SJSA1 (cell line): ENCODE measurements at places on chromosomes 7 and 10.

DNA sequence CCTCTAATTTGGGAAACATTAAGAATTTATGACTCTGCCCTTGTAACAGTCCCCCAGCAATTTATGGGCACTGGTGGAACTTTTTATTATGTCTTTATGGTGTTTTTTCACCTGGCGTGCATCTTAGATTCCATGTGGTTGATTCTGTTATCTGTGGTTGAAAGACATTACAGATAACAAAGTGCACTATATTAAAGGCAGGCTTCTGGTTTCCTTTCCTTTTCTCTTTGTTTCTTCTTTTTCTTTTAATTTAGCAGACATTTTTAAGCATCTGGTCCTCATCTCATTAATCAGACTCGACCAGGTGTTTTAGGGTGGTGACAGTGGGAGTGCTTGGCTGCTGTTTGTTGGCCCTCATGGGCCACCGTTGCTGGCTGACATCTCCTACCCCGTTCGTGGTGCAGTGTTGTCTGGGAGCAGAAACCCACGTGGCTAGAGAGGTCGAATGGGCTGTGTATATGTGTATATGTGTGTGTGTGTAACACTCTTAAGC, 77.4 kb downstream of the LRMDA start:
- no peak for DNase-seq

DNA sequence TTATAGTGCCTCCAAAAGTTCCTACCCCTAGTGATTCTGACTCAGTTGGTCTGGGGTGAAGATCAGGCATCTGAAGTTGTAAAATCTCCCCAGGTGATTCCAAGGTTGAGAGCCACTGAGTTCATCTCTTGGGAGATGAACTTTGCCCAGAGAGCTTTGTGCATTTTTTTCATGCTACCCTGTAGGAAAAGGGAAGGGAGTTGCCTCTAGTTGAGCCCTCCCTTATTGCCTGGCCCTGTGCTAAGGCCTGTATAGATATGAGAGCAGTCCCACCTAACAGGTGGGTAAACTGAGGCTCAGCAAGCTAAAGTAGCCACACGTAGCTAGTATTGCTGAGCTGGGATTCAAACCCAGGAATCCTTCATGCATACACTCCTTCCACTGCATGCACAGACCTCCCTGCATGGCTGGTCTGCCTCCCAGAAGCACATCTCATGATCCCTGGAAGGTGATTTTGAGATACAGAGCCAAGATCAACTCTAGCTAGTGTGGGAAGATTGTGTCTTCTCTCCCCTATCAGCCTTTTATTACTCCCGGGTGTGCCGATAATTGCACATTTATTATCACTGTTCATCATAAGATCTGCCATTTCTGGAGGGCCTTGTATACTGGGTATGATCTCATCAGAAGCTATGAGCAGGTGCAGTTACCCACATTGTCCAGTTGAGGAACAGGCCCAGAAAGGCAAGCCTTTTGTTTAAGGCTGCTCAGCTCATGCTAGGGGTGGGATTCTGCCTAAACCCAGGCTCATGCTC, 47.0 kb downstream of the TBATA start:
- no peak for DNase-seq

DNA sequence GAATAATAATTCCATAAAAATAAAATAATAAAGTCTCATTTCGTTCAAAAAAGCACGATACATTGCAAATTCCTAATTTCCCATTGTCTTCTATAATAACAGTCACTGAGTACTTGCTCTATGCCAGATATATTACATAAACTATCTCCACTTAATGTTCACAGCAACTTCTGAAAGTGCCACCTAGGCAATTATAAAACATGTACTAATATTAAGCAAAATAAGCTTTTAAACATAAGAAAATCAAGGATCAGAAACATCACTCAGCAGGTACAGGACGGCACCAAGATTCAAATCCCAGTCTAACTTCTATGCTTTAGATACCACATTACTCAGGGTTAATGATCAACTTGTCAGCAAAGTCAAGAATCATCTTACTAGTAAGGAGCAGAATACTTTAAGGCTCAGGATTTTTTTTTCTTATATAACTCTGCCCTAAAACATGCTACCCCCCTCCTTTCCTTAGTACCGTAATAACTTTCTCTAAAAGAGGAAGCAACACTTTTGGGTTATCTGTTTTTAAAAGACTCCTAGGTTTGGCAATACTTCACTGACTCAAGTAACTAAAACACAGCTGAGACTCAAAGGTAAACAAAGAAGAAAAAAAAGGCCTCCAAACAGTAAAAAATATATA, 51.3 kb downstream of the USP6NL start:
- DNase-seq: no peak

DNA sequence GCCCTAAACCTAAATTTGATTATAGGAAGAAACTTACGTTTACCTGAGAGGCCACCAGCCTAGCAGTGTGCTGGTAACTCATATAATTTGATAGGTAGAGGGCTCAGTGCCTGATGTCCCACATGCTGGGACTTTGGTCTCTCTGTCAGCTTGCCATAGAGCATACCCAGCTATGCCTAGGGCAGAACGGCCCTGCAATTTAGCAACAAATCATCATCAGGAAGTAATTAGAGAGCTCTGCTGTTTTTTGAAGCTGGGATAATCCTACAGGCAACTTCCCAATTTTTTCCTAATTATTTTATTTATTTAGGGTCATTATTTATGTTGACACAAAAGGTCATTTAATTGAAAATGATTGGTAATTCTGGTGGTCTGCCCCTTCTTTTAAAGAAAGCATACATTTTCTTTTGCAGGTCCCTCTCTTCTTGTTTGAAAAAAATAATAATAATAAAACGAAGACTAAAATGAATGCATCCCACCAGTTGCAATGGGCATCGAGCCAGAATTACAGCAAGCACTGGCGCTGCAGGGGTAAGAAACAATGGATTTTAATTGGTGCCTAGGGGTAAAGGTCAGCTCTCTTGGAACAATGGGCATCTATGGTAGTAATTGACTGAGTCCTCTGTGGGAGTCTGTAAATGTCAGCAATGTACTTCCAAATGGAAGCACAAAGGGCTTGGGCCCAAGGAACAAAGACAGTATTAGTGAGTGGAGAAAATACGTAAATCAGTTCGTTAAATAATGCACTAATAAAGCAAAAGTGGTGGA, 348.0 kb downstream of the SORCS1 start:
- no peak for DNase-seq

DNA sequence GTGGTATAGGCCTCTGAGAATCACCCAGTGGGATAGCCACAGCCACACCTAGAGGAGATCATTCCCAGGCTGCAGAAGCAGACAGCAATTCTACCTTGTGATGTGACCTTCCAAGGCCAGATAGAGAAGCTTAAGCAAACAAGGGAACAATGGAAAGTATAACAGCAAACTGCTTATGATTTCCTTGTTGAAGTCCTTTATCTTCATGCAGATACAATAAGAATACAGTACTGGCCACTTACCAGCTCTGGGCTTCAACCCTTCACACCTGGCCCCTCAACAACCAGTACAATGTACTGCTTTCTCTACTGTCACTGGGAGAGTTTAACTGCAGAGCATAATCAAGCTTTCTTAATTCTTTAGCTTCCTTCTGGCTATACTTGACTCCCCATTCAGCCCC, 22.6 kb upstream of the DDX50 start:
- DNase-seq: no peak

DNA sequence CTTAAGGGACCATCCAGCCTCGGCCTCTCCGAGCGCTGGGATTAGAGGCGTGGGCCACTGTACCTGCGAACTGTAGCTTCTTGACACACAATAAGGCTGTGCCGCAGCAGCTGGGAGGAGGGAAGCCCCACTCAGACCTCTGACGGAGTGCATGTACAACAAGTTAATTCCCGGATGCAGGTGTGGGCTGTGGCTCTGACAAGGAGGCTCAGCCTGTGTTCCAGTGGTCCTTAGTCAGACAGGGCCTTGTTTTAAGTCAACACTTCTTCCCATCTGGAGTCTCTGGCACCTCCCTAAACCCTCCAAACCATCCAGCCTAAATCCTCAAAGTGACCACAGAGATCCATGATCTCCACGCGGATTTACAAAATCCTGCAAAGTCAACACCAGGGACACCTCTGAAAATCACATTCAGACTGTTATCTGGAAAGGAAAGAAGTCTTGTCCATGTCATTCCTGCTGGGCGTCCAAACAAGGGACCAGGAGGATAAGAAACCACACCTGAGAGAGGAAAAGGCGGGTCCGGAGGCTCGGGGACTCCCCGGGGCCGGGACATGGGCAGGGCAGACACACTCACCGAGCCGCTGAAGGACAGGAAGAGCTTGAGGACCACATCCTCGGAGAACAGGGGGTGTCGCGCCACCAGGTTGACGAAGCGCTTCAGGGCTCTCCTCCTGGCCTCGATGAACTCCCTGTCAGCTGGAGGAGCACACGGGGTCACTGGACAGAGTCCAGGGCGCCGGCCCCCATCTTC, 29.4 kb downstream of the NUDT1 start:
- no peak for DNase-seq

DNA sequence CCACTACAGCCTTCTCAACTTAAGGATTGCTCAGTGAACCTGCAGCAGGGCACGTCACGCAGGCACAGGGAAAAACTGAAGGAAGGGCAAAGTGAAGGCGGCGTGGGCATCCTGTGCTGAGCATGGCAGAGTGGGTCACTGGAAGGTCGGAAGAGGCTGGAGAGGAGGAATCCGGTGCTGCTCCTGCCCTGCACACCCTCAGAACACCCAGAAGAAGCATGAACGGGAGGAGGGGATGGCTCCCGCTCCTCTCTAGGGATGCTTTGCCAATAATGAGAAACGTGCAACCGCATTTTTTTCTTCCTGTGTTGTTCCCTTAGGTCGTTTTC, 175.1 kb downstream of the TNS3 start:
- DNase-seq: no peak

DNA sequence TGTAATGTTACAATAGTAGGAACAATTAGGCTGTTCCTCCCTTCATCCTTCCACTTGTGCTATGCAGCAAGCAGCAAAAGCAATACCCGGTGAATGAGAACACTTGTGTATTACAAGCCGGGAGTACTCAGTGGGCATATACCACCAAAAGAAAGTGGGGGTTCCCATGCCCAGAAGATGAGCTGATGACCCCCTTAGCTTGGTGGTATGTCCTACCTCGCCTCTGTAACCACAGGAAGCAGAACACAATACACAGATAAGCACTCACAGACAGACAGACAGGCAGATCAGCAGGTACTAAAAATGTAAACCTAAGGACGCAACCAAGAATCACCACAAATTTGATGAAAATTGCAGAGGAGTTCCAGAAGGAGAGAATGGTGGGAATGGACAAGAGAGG, 15.5 kb upstream of the KIF20B start:
- no peak for DNase-seq

DNA sequence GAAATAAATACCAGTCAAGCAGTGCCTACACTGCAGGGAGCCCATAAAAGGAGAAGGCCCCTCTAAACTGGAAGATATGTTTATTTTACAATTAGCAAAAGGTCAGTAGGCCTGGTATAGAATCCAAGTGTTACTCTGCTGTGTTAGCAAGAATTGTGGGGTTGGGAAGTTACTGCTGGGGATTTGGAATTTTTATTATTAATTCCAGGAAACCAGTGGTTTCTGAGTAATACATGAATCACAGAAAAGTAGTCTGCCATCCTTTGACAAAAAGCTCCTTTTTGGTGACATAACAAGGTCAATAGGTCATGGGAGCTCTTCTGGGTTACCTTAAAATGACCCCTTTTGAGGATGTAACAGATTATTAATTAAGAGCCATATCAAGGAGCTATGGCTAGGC, 67.4 kb downstream of the ZNF92 start:
- DNase-seq: no peak

DNA sequence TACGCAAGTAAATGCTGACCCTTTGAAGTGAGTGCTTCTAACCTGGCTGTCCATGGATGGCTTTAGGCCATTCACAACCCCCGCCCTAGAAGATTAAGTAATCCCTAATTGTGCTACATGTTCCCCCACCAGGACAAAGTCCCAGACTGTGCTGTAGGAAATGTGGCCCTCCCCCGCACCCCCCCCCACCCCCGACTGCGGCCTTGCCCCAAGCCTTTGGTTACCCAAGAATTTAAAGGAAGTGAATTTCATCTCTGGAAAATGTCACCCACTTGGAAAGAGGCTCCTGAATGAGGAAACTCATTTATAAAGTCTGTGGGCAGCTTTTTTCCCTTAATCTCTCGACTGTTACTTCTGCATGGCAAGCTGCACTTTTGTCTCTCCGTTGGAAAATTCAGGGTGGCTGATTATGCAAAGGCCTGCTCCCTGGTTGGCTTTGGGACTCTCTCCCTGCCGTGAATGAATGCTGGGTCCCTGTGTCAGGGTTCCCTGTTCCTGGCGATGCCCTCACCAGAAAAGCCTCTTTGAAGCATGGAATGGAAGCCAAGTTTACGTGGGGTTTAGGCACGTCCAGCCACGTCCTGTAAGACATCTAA, 31.4 kb upstream of the AQP1 start:
- DNase-seq: no peak

DNA sequence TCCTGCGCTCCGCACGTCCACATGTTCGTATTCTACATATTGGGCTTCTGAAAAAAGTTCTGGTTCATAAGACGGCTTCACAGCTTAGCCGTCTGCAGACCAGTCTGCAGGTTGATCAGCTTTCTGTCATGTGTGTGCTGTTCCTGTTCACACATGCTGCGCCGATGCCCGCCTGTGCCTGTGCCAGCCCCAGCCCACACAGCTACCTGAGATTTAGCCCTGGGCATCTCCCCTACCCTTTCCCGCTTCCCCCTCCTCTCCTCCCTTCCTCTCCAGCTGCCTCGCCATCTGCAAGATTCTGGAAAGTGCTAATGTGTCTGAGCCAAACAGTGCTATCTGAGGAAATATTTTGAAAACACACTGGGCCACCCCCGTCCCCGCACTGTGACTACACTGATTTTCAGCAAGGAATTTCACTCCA, 7.1 kb downstream of the CHST3 start:
- no peak for DNase-seq

GRCh38 chr7:140673774-140674155, 1.0 kb downstream of the ADCK2 start:
- DNase-seq: no peak
